ELR (cell line): ENCODE measurements at places on chromosomes 6 and 20.

GRCh38 chr6:121612927-121613326, 177.5 kb downstream of the GJA1 start:
- no peak for DNase-seq

DNA sequence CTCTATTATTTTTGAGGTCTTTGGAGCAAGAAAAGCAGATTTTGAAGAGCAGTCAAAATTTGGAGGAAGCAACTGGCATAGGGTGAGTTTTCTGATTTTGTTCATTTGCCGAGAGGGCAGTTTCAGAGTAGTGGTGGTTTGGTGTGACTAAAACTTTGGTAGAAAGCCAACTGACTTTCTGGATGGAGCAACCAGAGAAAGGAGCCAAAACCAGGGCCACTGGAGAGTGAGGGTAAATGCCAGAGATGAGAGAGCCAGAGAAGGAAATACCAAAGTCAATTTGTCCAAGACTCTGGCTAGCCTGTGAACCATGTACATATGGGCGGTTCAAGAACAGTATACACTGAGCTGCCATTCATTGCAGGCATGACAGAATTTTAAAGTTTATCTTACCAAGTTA, 40.5 kb upstream of the ZBTB24 start:
- peak; percentile 28 for DNase-seq

DNA sequence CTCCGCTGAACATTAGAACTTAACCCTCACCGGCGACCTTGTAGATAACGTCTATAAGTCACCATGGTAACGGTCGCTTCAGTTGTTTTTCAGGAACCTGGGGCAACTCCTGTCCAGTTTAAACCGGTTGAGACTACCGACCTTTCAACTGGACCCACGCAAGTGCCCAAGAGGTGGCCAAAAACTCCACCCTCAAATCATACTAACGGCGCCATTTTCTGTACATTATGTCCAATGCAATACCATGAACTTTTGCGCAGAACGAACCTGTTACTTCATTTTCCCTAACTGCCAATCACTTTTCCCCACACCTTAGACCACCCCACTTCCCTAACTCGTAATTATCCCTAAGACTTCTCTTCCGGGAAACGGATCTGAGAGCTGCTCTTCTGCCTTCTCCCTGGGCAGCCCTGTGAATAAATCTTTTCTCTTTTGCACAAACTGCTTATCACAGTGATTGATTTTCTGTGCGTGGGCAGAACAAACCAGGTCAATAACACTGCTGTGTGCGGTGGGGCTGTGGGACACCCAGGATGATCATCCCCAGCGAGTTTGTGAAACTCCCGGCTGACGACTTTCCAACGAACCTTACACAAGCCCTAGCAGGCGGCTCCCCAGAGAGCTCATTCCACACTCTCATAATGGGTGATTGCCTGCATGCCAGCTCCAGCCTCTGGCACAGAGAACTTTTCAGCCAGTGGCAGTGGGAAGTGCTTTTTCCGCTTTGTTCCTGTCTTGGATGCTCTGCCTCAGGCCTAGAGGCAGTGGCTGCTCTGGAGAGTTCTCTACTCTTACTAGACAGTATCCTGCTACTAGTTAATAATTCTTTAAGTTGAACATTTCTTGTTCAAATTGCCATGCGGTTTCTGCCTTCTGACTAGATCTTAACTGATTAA, 28.6 kb downstream of the GPX5 start:
- DNase-seq = no peak

DNA sequence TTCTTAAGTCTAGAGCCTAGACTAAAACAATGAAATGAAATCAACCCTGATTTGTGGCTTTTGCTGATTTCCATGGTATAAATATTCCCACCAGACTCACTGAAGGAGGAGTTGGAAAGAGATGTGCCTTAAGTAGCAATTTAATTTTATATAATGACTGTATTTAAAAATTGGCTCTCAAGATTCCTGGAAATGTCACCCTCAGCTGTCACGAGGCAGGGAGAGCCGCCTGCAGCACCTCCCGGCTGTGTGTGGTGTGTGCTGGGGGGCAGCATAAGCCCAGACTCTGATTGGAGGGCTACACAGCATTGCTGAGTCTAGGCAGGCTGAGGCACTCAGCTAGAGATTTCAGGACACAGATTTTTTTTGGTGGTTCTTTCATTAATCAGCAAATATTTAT, 40.6 kb upstream of the TMEM181 start:
- no peak for DNase-seq

- peak; percentile 46 for DNase-seq
Observed at GRCh38 chr20:61185181-61185580, 66.9 kb upstream of the CDH4 start.

DNA sequence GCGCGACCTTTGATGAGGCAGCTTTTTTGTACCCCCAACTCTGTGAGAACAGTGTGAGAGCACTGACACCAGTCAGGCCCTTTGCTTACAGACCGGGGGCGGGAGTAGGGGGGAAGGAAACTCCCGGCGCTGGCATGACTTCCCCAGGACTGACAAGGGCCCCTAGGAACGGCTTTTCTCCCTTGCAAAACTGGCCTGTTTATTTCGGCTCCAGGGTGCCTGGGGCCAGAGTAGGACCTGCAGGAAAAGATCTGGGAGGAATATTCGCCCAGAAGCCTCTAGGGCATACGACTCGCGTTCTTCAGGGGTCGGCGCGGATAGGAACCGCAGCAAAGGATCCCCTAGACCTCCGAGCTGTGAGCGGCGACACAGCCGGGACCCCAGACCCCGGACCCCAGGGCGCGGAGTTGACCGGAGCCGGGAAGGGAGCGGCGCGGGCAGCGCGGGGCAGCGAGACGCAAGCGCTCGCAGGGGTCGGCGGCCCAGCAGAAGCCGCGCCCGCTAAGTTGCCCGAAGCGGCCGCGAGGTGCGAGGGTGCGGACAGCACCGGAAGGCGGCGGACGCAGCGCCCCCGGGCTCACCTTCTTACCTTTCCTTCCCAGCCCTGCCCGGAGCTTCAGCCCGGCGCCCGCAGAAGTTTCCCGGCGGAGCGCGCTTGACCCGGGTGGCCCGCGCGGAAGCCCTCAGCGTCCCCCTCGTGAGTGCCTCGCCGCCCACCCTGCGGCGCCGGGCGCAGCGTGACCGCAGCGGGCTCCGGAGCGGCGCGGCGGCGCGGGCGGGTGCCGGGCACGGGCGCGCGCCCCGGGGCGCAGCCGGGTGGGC, at the start of gene POPDC3:
Gene POPDC3 (minus strand): TSS at position 771 of the 822 bp plus-strand sequence. CDS start 18,105 bp downstream, outside the sequence.
- peak; percentile 75 for DNase-seq

GRCh38 chr6:130223508-130223907, 757 bp upstream of the SAMD3 start:
- peak; percentile 64 for DNase-seq

GRCh38 chr6:164996838-164997237, 312.6 kb downstream of the C6orf118 start:
- DNase-seq = no peak

DNA sequence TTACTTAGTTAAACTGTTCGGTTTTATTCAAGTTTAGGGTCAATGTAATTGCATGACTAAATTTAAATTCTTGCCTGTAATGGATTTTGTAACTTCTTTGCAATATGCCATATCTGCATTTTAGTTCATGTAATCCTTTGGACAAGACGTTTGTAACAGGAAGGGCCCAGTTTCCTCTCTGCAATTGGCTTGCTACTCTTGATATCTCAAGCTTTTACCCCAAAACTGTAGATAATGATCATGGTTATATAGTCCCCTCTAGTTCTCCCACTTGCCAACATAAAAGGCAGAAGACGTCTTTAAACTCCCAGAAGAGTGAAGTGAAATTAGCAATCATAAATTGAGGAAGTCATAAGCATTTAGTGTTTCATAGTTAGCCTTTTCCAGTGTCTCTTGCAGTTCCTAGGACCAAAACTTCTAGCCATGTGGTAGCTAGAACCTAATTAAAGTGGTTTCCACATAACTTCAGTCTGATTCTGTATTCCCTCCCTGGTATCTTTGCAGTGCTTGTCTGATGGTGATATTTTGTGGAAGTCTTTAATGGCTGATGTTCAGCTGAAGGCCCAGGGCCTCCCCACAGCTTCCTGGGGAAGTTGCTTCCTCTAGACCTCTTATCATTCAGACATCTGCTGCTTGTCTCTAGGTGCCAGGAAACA, 117.8 kb upstream of the SUPT3H start:
- no peak for DNase-seq

- DNase-seq = no peak
Observed at GRCh38 chr6:130997061-130997753, 65.8 kb downstream of the EPB41L2 start.

DNA sequence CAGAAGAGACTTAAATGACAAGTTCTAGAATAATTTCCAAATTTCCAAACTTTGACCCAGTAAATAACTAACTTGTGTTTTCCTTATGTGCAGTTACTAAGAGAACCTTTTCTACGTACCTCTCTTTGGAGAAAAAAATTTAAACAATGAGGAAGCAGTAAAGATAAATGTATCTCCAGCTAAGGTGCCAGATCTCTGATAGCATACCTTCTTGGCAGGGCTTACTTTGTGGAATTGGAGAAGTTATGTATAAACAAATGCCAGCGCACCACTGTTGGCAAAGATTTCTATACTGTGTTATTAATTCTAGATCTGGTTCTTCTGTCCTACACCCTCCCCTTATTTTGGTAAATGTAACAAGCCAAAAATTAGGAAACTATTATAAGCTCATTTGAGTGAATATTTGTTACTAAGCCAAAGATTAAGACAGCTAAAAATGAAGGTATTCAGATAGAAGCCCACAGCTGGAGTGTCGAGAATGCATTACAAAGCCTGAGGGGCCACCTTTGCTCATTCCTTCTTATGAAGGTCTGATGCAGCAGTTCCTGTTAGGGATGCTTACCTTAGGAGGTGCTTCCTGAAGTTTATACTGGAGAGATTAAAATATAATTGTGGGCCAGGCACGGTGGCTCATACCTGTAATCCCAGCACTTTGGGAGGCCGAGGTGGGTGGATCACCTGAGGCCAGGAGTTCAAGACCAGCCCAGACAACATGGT, 373.1 kb upstream of the SOX4 start:
- no peak for DNase-seq

GRCh38 chr6:161649841-161650240, 376.0 kb upstream of the AGPAT4 start:
- DNase-seq = no peak

GRCh38 chr6:44731485-44732095, 344.1 kb downstream of the CDC5L start:
- DNase-seq = peak; percentile 29

- no peak for DNase-seq
Observed at GRCh38 chr20:58835231-58835630, 15.5 kb downstream of the GNAS-AS1 start.

- DNase-seq = no peak
Observed at GRCh38 chr20:40632346-40632976, 56.6 kb downstream of the MAFB start.

- no peak for DNase-seq
Observed at GRCh38 chr6:170117111-170117972, 173.5 kb downstream of the DLL1 start.

DNA sequence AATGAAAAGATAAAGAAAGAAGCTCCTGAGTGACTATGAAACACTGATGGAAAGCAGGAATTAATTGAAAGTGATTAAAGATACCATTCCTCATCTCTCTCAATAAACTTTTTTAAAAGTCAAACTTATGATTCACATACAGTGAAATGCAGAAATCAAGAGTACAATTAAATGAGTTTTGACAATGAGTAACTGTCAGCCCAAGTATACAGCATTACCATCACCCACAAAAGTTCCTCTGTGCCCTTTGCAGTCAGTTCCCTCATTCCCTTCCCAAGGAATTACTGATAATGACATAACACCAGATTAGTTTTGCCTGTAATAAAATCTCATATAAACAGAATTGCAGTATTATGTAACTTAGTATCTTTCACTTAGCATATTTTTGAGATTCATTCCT, 44.5 kb downstream of the ATG5 start:
- DNase-seq = peak; percentile 54

GRCh38 chr6:90803956-90804355, 217.1 kb upstream of the MAP3K7 start:
- DNase-seq = no peak

DNA sequence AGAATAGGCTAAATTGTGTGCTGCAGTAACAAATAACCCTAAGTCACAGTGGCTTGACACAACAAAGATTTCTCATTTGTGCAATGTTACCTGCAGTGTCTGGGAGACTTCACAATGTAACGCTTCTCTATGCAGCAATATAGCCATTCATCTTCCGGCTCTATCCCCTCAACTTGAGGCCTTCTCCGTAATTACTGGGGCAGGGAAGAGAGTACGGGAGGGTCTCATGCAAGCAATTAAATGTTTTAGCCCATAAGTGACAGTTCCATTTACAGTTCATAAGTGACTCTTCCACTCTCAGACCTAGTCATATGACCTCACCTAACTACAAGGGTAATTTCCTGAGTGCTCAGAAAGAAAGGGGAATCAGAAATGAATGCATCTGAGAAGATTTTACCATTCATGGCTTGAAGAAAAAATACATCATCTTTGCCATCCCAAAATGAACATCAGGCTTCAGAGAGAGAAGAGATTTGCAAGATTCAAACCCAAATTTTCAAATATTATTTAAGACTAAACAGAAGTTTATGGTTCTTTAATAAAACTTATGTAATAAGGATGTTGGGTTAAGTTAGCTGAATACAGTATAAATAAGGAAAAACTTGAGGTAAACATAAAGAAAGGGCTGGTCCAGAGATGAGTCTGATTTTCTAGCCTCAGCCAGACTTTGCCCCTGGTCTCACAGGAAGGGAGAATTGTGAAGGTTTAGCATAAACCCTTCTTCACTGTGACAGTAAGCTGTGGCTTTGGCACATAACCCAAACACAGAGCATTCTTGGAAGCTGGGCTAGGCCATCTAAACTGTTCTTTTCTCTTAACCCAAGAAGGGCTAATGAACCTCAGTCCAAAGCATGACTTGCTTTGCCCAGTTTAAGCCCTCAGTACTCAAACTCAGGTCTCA, 13.3 kb downstream of the GPR6 start:
- DNase-seq = no peak

GRCh38 chr6:20024978-20025377, 187.3 kb downstream of the MBOAT1 start:
- DNase-seq = no peak

DNA sequence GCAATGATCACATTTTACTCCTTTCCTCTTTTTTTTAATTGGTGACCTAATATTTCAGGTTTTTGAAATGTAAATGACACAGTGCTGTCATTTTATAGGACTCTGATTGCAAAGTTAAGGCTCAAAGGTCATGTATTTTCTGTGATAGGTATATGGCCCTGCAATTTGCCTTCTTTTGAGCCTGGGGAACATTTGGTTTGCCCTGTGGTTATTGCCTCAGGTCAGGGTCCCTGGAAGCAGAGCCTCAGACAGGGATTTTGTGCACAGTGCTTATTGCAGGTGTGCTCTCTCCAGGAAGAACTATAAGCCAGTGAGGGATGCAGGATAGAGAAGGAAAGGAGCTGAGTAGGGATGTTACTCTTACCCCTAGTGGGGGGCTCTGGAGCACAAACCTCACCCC, 229.3 kb upstream of the ECI2 start:
- no peak for DNase-seq

GRCh38 chr6:144178323-144178722, 28.0 kb downstream of the STX11 start:
- no peak for DNase-seq
